ENCODE measurements at places on chromosomes 11 and 22.

- no peak for DNase-seq
These were observed 119.0 kb downstream of the LDLRAD3 start for GRCh38 chr11:36062796-36063365.

GRCh38 chr11:131430473-131431208, 60.2 kb downstream of the NTM start:
- no peak for DNase-seq

- DNase-seq: no peak
These were observed 32.2 kb upstream of the CHRNA10 start for GRCh38 chr11:3703383-3703782.

- peak; percentile 23 for DNase-seq
These were observed 25.2 kb upstream of the CARD16 start for GRCh38 chr11:105070306-105070705.

DNA sequence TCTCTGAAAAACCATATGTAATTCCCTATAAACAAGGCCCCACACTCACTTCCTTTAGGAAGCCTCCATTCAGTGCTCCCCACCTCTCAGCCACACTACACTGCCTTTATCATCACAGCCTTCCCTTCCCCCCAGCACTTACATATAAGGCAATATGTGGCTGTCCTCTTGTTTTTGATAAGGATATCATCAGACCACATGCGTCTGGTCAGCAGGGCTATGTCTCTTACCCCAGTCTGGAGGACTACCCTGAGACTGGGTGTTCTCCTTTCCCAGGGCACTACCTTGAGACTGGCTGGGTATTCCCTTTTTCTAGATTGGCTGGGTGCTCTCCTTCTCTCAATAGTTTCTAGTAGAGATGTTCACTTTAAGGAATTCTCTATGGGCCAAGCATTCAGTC, 7.8 kb downstream of the KCNE3 start:
- no peak for DNase-seq

DNA sequence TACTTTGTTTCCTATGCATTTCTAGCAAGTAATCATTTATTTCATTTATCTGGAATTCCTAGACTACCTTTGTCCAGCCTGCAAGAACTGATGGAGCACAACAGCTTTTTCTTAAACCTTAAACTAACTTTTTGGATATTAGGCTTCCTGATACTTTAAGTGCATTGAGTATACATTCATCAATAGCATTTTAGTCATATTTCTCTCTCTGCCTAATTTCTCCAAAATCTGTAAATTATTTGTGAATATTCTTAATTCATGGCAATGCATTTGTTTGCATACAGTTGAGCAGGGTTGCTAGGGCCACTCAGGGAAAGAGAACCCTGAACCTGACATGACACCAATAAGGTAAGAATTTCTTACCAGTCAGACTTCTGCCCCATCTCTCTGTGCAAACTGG, 29.1 kb upstream of the APLNR start:
- DNase-seq: no peak

GRCh38 chr11:18676803-18677202, 21.8 kb upstream of the TMEM86A start:
- no peak for DNase-seq

DNA sequence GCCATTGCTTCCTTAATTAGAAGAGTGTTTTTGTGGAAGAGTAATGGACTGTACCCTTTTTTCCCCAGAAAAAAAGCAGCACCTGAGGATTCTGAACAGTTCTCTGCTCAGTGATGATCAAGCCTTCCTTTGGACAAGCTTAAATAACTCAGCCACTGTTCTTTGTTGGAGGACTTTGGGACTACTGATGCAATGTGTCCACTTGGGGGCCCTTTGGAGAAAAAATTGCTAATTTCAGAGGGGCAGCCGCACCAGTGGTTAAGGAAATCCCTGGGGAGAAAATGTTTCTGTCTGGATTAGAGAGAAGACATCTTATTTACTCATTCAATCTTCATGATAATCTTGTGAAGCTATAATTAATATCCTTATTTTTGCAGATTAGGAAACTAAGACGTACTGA, 5.3 kb upstream of the KMT2A start:
- DNase-seq: no peak

DNA sequence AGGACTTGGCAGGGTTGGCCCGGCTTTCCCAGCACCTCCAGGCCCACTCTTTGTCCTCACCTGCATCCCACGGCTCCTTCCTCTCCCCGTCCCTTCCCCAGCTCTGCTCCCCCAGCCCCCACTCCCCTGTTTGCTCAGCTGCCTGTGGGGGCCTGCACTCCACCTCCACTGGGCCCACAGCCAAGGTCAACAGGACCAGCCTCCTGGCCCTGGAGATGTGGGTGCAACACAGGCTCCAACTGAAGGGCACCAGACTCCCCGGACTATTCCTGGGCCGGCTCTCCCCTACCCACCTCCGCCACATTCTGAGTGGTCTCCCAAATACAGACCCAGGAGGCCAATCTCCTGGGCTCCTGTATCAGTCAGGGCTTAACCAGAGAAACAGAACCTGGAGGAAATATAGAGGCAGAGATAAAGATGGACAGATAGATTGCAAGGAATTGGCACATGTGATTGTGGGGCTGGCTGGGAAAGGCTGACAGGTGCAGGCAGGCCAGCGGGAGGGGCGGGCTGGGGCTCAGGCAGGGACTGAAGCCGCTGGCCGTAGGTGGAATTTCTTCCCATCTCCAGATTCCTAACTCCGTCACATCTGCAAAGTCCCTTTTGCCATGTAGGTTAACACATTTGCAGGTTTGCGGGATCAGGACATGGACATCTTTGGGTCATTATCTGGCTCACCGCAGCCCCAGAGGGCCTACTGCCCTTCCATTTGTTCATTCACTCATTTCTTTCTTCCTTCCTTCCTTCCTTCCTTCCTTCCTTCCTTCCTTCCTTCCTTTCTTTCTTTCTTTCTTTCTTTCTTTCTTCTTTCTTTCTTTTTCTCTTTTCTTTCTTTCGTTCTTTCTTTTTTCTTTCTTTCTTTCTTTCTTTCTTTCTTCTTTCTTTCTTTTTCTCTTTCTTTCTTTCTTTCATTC, 45.8 kb upstream of the MYH9 start:
- no peak for DNase-seq

DNA sequence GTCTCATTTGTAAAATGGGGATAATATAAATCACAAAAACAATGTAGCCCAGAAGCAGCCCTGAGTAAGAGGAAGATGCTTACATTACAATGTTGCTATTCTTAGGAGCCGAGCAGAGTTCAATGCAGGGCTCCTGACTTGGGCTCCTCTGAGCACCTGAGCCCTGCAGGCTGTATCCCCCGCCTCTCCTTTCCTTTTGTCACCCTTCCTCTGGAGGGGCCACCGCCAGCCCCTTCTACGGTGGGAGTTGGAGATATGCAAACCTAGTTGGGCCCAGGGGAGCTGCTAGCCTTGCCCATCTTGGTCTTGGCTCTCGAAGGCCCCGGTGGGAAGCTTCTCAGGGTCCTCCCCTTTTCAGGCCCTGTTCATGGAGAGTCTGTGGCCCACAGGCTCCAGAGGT, 8.4 kb upstream of the CSNK1E start:
- no peak for DNase-seq

DNA sequence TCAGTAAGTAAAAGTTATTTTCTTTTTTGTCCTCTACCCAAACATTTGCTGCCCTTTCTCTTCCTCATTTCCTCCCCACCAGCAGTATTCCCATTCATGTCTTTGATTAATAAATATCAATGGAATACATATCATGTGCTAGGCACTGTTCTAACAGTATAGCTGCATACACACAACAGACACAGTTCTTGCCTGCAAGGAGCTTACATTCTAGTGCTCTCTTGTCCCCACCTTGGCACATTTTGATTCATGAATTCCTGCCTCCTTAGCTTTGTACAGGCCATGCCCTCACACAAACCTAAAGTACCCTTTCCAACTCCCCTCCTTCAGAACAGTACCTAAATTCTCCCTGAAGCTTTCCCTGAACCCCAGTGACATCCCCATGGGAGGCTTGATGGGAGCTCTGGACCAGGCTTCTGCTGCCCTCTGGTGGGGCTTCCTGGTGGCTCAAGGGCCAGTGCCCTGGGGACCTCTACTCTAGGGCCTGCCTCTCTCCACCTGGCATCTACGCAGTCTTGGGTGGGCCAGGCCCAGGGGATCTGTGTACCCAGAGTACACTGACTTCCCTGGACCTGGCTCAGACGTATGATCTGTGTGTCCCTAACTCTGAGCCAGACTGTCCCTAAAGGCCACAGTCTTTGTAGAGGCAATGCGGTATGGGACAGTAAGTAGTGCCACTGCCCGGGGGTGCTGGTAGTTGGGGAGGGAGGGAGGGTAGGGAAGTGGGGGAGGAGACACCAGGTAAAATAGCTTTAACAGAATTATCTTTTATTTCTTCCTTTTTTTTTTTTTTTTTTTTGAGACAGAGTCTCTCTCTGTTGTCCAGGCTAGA, 14.1 kb downstream of the RPS13 start:
- DNase-seq: peak; percentile 32

DNA sequence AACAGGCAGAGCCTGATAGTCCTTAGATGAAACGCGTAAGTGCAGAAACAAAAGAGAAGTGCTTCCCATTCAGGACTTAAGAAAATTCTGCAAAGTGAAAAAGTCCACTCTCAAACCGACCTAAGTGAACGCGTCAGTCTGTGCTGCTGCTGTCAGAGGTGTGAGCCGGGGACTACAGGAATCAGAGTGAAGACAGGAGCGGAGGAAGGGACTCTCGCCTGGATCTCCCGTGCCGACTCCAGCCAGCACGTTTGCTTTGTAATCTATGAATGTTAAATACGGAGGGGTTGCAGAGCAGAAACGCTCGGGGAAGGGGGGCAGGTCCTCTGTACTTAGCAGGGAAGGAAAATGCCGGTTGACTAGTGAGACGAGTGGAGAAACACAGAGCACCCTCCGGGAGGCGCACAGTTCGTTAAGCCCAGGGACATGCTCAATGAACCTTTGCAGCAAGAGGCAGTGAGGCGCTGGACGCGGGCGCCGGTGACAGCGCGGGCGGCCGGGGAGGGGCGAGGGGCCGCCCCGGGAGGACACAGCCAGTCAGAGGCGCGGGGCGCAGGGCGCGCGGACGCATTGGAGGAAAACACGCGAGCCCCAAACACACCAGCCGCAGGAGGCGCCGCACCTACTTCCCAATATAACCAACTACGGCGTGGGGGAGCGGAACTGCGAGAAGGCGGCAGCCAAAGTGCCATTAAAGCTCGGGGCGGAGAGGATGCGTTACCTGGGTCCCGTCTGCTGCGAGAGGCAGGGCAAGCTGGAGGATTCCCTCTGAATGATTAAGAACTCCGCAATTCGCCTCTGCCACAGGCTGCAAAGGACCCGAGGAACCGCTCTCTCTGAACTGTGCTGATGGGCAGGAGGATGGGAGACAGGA, at the start of gene CNTN5:
Gene CNTN5, plus strand, starts transcription at position 598 of the 874 bp plus-strand sequence.
- peak; percentile 2 for DNase-seq

DNA sequence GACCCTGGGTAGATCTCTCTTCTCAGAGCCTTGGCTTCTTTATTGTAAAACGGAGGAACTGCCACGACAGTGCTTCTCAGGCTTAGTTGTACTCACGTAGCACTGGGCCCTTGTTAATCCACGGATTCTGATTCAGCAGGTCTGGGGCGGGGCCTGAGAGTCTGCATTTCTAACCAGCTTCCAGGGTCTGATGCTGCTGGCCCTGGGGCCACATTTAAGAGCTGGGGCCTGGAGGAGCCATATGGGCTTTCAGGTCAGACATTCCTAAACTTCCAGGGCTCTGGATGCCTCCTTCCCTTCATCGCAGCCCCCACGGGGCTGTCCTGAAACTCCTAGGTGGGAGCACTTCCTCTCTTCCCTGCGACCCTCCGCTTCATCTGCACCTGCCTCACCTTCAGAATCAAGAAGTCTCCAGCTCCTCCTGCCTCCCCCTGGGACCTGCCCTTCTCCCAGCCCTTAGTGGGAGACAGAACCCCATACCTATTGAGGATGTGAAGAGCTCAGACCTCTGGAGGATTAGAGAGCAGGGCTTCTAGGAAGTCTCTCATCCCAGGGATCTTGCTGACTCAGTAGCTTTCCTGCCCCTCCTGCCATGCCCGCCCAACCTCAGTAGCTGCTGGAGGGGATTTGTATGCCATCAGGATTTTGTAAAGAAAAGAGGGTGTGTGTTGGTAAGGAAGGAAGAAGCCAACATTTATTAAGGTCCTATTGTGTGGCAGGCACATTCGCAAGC, 92.5 kb downstream of the LRRC32 start:
- no peak for DNase-seq

DNA sequence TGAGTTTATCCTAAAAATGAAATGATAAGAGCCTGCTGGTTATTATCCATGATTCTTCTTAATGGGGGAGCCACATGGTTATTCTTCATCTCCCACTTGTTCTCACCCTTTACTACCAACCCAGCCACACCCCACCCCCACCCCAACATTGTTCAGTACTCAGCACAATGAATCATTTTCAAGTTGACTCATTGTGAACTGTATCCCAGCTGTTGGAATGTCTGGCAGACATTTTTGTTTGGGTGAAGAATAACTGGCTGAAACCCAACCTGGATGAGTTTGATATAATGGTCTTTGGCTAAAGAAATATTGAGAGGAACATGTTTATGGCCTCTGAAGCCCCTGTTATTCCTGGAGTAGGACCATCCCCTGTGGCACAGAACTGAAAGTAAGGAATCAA, 136.2 kb downstream of the ELP4 start:
- DNase-seq: no peak

- DNase-seq: no peak
These were observed 1.7 kb downstream of the SMTN start for GRCh38 chr22:31082606-31083376.

DNA sequence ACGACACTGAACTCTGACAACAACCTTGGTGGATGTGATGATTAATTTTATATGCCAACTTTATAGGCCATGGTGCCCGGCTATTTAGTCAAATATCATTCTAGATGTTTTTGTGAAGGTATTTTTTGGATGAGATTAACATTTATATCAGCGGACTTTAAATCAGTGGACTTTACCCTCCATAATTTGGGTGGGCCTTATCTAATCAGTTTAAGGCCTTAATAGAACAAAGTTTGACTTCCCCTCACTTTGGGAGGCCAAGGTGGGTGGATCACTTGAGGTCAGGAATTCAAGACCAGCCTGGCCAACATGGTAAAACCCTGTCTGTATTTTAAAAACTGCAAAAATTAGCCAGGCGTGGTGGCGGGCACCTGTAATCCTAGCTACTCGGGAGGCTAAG, 4.0 kb downstream of the PRCP start:
- no peak for DNase-seq

- no peak for DNase-seq
These were observed 4.1 kb upstream of the ACER3 start for GRCh38 chr11:76856571-76856970.

GRCh38 chr22:44869196-44869595, 116.8 kb downstream of the ARHGAP8 start:
- no peak for DNase-seq

DNA sequence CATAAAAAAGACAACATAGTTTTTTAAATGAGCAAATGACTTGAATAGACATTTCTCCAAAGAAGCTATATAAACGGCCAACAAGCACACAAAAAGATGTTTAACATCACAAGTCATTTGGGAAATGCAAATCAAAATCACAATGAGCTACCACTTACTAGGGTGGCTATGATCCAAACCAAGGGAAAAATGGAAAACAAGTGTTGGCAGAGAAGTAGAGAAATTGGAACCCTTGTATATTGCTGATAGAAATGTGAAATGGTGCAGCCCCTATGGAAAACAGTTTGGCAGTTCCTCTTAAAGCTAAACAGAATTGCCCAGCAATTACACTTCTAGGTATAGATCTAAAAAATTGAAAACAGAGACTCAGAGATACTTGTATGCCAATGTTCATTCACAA, 29.0 kb downstream of the PAMR1 start:
- no peak for DNase-seq

All from CD14-positive monocyte (primary cell).